ENCODE measurements at places on chromosomes 11 and 22. TPM values are rescaled to one million over a fixed set of nuclear protein-coding genes. Genes with fewer than 3 reads are reported as not detected.

CELSR1 gene
- 7.4 TPM for total RNA-seq

TH gene
- not detected for total RNA-seq

DNA sequence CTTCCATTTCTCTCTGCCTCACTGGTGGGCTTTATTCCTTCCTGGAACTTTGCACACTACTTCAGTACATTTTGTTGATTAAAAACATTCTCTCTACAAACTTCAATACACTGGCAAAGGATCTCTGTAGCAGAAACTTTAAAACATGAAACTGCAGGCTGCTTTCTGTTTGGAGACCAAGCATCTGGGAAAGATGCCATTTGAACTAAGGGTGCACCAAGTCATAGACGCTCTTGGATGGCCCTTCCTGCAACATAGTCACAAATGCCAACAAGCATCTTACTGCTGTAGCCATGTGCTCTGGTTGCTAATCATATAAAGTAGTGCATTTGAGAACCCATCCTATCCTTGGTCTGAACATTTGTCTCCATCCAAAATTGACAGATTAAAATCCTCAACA, 56.4 kb downstream of the SNX19 start:
- no peak for DNase-seq

GLYAT gene
- total RNA-seq, result not detected

LMO2 gene
- 28.1 TPM for total RNA-seq

DNA sequence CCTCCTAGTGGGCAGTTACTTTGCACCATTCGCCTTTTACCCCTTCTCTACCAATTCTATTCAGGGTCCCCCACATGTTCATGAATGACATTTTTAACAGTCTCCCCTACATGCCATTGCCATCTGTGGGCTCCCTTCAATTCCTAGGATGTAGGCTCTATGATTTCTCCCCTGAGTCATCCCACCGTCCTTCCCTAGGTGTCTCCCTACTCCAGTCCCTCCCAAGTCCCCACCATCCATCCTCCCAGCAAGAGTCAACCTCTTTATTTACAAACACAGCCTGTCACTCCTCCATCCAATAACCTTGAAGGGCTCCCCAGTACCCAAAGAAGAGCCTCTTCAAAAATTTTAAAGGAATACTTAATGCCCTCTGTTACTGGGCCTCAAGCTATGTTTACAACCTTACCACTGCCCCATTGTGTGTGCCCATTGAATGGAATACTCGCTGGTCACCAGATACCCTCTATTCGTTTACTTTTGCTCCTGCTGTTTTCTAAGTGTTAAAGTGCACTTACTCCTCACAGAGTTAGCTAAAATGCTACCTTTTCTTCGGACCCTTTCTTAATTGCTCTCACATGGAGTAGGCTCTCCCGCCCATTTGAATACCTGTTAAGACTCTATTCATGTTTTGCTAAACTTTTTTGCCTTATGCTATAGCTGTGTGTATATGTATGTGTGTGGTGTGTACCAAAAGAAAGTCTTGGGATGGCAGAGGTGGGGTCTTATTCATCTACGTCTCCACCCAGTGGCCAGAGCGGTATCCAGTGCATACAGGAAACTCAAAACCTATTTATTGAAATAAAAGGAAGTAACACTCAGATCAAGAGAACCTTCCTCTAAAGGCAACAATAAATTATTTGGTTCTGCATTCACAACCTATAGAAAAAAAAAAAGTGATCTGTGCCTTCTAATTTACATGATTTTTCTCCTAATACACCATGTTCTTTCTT, 235.8 kb upstream of the CCDC90B start:
- DNase-seq, result no peak

APLNR gene
- 112 TPM for total RNA-seq

DNA sequence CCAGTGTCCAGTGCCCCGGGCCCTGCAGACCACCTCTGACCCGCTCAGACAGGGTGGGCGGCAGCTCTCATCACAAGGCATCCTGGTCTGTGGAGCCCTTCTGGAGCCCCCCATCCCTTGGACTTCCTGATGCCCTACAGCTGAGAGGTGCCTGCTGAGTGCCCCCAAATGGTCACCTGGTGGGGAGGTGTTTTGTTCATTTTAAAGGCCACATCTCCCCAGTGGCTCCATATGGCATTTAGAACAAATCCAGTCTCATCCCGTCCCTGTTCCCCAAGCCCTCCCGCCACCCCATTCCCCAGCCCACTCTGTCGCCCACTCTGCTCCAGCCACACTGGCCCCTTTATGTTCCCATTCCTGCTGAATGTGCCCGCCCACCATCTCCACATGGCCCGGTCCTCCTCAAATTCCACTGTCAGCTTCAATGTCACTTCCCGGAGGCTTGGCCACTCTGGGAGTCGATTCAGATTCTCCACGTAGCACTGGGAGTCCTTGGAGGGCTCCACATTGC, 32.8 kb downstream of the OSBPL5 start:
- no peak for DNase-seq
